ENCODE measurements at places on chromosomes 1 and 21.

- no peak for DNase-seq
Observed at GRCh38 chr1:47675721-47676120, 237.9 kb downstream of the FOXD2 start.

GRCh38 chr1:27787895-27788294, 14.9 kb downstream of the STX12 start:
- no peak for DNase-seq

DNA sequence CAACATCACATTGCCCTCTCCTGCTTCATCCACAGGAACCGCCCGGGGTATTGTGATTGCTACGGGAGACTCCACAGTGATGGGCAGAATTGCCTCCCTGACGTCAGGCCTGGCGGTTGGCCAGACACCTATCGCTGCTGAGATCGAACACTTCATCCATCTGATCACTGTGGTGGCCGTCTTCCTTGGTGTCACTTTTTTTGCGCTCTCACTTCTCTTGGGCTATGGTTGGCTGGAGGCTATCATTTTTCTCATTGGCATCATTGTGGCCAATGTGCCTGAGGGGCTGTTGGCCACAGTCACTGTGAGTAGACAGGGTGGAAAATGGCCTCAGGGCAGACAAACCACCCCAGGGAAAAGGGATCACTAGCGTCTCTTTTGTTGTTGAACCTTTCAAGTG, 12.7 kb downstream of the ATP1A4 start:
- DNase-seq, result no peak

GRCh38 chr1:19954059-19954458, 25.4 kb downstream of the PLA2G2A start:
- DNase-seq, result no peak

GRCh38 chr1:167734841-167735240, 13.1 kb downstream of the MPZL1 start:
- no peak for DNase-seq

DNA sequence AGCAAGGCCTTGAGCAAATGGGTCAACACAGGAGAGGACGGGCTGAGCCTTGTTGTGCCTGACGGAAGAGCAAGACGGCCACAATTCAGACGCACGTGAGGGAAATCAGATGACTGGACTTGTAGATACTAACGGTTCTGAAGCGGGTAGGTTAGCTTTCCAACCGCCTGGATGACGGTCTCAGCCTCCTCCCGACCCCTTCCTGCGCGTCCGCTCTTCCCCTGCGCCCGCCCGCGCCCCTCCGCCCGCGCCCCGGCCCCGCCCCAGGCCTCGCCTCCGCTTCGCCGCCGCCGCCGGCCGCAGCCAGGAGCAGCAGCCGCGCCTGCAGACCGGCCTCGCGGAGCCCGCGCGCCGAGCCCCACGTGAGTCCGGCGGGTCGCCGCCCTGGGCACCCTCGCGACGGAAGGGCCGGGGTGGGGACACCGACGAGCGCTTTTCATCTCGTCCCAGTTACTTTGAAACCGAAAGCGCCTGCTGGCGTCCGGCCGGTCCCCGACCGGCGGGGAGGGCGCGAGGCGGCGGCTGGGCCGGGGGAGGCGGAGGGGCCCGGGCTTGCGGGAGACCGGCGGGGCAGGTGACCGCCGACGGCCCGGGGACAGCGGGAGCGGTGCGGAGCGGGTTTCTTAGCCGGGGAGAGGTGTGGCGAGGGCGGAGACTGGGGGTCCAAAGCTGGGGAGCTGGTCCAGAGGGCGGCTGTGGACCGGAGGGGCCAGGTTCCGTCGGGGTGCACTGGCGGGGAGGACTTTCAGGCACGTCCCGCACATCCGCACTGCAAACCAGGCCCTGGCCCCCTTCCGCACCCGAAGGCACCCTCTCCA, at the start of gene TRAF5:
TRAF5 (plus strand) TSS at position 306 of the 818 bp plus-strand sequence. CDS start 26,407 bp downstream, outside the sequence.
- DNase-seq, result peak; percentile 41

- no peak for DNase-seq
Observed at GRCh38 chr1:47784497-47784822, 212.7 kb downstream of the TRABD2B start.

- peak; percentile 83 for DNase-seq
Observed at GRCh38 chr1:185317886-185318310, 855 bp upstream of the IVNS1ABP start.

- DNase-seq, result no peak
Observed at GRCh38 chr1:53733447-53733931, 5.5 kb downstream of the GLIS1 start.

- DNase-seq, result no peak
Observed at GRCh38 chr1:211469113-211469512, 22.8 kb downstream of the RD3 start.

DNA sequence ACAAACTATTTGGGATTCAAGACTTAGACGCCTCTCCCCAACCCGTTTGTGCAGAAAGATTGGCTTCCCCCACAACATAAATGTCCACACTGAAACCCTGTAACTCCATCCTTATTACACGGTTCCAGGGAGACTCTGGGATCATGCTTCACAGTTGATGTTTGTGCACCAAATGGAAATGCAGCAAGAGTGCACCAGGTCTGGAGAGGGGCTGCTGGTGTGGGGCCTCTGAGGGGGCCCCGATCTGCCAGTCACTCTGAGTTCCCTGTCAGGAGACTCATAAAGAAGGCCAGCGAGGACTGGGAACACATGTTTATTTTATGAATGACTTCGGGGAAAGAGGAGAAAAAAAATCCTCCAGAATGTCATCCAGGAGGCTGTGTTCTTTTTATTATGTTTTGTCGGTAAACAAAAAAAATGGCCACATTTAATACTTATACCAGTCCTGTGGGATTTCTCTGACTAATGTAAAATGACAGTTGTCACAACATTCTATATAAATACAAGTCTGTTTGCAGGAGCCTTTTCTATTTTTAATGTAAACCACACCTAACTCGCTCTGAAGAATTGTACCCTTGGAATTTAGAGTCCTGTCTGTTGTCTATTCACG, 439.1 kb upstream of the VAMP3 start:
- DNase-seq, result no peak

- peak; percentile 55 for DNase-seq
Observed at GRCh38 chr1:203268901-203269653, 36.2 kb upstream of the BTG2 start.

DNA sequence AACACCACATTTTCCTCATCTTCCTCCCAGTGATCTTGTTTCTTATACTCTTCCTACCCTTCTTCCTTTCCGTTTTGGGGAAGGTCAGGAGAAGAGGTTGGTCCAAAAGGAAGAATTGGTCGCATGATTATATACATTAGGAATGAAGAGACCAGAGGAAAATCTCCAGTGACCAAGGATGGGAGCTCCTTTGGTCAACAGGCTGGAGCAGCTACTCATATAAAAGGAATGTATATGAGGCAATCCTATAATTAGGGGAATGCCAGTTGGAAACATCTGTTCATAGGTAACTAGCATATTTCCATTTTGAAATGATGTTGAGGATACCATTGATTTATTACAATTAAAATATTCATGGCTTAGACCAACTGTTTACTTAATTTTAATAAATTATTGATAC, 114.5 kb downstream of the LRRC40 start:
- DNase-seq, result no peak

DNA sequence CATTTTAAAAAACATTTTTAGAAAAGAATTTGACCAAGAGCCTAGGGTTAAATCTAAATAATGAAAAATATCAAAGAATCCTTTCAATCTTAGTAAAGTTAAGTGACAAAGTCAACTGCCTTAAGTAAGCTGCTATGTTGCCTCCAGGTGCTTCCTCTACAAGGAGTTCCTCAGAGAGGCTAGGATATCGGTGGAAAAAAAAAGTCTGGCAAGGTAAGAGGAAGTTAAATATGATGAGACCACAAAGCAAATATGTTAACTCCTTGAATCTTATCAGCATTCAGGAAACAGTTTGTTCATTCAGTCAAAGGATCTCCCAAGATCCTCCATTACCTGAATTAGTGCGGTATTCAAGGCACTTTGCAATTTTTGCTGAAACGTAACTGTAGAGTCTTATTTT, 563.5 kb downstream of the PTPRC start:
- DNase-seq, result no peak

GRCh38 chr1:45012639-45013278, 705 bp downstream of the UROD start:
- no peak for DNase-seq

All from CD4-positive, alpha-beta T cell treated with Interleukin-15 for 1 hour (primary cell).